Smooth muscle cell of the coronary artery (primary cell): ENCODE measurements at places on chromosomes 11 and 22. TPM values are rescaled to one million over a fixed set of nuclear protein-coding genes. Genes with fewer than 3 reads are reported as not detected.

The SPTBN2 gene
- total RNA-seq: 0.94 and 9.2 TPM in 2 replicates

The OR4D5 gene
- total RNA-seq: not detected in 2 replicates

The C22orf31 gene
- total RNA-seq: 0.35 TPM in 1 of 2 replicates, not detected in the other

The CHST1 gene
- total RNA-seq: 0.15 and 1.3 TPM in 2 replicates
